ENCODE measurements at places on chromosomes 6 and 20.

- no peak for DNase-seq
Measured at GRCh38 chr6:31074401-31074800, 38.0 kb downstream of the C6orf15 start.

GRCh38 chr6:11770546-11771466 is 7.8 kb downstream of the ADTRP start:
- DNase-seq = no peak

DNA sequence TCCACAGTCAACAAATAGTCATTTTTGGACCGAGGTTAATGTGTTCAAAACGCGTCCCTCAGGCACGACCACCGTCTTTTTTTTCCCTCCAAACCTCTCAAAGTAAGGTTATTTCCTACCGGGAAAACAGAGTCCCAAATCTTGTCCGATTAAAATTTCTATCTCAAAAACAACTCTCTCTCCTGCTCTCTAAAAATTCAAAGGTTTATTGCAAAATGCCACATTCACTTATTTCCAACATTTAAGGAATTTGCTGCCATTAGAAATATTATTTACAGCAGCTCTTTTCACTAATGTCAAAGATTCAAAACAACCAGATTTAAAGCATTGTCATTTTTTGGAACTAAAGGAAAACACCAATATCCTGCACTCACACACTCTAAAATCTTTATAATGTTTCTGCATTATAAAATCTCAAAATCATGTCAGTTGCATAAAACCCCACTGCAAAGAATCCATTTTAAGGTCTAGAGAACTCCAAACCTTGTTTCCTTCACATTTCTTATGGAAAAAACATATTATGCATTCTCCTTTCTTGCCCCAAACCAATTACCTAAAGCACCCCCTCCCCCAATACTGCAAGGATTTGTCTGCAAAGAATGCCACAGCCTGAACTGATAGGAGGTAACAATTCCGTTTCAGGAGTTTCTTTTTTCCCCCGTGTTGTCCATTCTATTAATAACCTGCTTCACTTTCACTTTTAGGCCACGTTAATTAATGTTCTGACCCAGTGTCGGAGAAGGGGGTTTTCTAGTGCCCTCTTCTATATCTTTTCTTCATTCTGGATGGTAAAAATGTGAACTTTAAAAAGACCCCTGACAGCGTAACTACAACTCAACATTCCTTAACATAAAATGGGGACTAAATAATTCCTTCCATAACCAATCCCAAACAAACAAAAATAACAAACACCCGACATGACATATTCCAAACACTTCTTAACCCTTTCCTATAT is 1.4 kb downstream of the NRN1 start:
- no peak for DNase-seq

DNA sequence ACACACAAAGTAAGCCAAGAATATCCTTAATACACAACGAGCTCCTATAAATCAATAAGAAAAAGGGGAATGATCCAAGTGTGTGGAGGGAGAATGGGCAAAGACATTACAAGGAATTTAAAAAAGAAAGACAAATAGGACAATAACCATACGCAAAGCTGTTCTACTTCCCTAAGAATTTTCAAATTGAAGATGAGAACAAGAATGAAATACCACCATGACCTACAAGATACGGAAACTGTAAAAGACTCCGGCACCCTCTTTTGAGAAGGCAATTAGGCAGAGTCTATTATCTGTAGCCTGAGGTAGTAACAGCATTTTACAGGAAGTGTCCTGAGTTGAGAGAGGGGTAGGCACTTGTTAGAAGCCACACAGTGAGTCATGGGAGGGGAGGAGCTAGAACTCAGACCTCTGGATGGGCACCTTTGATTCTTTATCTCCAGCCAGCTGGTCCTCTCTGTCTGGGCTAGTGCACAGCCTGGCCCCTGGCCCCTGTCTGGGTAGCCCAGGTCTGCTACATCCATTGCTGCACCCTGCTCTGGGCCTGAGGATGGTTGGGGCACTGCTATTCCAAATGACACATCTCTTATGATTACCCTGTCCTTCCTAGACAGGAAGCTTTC is 15.3 kb downstream of the RSPO4 start:
- DNase-seq = no peak

- DNase-seq = no peak
Measured at GRCh38 chr20:6768228-6769140, 998 bp downstream of the BMP2 start.

DNA sequence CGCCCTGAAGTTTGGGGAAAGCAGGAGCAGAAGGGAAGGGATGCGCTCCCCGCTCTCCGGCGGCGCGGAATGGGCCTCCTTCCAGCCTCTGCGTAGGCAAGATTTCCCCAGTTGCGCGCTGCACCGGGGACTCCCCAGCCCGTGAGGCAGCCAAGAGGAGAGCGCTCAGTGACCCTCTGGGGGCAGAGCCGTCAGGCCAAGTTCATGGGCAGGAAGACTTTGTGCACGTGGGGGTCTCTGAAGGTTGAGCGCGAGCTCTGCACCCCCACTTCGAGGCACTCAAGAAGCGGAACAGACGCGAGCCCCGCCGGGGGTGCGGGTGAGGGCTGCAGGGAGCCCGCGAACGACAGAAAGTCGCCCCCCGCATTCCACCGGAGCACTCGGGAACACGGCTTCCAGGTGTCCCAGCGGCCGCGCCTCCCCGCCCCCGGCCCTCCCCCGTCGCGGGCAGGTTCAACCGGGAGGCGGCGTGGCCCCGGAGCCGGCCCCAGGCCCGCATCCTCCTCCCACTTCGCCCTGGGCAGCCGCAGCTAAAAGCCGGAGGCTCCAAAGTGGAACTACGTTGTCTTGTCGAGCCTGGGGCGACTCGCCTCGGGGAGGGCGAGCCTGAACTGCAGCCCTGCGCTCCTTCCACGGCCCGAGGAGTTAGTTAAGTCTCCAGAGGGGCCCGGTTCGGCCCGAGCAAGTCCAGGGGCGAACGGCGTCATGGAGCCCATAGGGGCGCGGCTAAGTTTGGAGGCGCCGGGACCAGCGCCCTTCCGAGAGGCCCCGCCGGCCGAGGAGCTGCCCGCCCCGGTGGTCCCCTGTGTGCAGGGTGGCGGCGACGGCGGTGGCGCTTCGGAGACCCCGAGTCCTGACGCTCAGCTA is at the start of gene PPP1R3G:
Gene PPP1R3G, plus strand, starts transcription at position 561 of the 867 bp plus-strand sequence. Its CDS starts 145 bp downstream, at position 706.
- DNase-seq = no peak

GRCh38 chr6:28943223-28943556 is 19.4 kb upstream of the TRIM27 start:
- DNase-seq = no peak

DNA sequence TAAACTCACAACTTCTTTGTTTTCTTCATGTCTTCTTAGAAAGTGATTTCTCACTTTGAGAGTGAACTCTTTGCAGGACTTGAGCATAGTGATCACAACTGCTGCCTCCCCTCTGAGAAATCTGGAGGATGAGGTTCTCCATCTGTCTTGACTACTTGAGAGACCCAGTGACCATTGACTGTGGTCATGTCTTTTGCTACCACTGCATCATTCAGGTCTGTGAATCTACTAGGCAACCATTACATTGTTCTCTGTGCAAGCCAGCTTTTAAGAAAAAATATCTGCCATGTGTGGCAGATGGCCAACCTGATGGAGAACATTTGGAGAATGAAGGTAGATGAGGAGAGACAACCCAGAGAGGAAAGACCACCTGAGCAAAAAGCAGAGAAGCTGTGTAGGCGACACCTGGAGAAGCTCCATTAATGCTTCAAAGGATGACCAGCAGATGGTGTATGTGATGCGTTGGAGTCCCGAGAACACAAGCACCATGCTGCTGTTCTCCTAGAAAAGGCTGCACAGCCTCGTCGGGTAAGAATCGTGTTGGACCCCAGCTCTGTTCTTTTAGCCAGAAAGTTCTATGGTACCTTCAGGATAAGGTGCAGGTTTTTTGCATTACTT is 25.1 kb upstream of the TRIM26 start:
- no peak for DNase-seq

GRCh38 chr6:90273863-90274262 is 22.8 kb downstream of the BACH2 start:
- DNase-seq = no peak

DNA sequence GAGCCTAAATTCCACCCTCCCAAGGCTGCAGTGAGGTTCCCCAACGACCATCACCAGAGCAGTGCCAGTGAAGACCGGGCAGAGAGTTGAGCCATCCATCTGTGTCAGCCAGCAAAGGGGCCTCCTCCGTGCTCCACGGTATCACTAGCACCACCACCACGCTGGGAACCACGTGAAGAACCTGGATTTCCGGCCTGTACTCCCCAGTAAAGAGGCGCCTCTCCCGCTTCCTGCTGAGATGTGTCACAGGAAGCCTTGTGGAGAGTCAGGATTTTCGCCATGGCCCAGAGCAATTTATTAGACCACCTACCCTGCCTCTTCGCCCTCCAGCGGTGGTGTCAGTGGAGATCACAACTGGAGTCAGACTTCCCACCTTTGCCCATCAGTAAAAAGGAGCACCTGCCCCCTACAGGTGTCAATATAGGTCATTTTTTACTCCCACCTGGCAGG is 28.8 kb downstream of the CPXM1 start:
- no peak for DNase-seq

GRCh38 chr6:159941286-159942113 is 27.4 kb upstream of the IGF2R start:
- no peak for DNase-seq

DNA sequence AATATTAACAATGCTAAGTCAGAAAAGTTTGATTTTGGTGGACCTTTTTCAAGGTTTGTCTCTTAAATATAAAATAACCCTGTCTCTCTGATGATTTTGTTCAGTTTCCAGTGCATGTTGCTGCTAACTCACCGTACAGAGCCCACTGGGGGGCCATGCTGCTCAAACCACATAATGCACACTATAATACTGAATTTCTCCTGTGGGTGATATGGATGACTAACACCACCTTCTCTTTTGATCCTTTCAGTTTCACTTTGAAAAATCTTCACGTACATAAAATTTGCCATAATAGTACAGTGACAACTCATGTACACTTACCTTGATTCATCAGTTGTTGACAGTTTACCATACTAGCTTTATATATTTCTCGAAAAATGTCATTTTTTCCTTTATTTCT is 506.6 kb upstream of the MAN1A1 start:
- no peak for DNase-seq

GRCh38 chr6:142537612-142538478 is 236.0 kb downstream of the ADGRG6 start:
- DNase-seq = no peak

DNA sequence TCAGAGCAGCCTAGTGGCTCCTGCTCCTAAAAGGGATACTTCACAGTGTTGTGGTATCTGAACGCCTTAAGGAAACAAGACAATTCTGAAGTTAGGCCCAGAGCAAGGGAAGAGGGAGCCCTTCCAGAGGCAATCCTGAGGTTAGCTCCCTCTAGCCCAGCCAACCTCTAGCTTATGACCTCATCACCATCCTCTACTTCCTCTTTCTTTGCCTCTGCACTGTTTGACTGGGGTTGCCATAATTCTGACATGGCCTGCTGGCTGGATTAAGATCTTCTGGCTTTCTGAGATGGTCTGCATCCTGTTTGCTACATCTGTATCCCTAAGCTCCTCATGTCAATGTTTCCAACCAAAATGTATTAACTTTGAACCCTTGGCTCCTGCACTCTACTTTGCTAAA is 23.3 kb upstream of the BMP2 start:
- DNase-seq = no peak

- DNase-seq = no peak
Measured at GRCh38 chr20:54250691-54251090, 42.8 kb downstream of the PFDN4 start.

DNA sequence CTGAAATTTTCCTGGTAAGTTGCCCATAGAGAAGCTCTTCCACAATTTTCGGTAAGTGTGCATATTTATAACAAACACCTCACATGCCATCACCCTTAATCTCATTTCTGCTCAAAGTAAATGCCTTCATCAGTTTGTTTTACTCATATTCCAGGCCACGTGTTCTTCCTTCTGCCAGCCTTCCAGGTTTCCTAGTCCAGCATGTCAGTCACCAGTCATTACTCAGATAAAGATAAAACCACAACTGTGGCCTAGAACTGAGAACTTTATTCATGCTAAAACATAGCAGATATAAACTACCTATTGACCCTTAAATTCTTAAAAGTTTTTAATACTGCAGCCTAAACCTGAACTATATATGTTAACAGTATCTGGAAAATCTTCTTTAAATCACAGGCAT is 149.5 kb upstream of the SLC22A16 start:
- no peak for DNase-seq

DNA sequence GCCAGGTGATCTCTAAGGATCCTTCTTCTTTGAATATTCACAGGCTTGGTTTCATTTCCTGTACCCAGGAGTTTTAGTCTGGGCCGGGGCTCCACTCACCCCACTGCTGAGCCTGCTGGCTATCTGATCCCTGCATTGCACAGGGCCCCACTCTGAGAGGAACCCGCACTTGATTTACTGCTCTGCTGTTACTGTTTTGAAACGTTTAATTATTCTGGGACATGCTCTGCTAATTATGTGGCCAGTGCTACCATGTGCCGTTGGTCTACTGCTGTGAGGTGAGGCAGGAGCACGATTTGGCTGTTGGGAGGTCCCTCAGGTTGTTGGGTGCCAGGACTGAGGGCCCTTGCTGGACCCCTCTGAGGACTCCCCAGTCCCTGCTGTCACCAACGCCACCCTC is 108.7 kb upstream of the SIRPA start:
- no peak for DNase-seq

All from stimulated activated CD8-positive, alpha-beta memory T cell treated with anti-CD3 and anti-CD28 coated beads, Interleukin-4, amount 100 ng/mL, for 1 hour (primary cell).